ENCODE measurements at places on chromosomes 11 and 22. TPM values are rescaled to one million over a fixed set of nuclear protein-coding genes. Genes with fewer than 3 reads are reported as not detected.
A peak's percentile ranks its signal among the peaks of the same experiment; 100 is the strongest.

GRCh38 chr11:75969626-75970308 is 154.8 kb downstream of the UVRAG start:
- no peak for DNase-seq

DNA sequence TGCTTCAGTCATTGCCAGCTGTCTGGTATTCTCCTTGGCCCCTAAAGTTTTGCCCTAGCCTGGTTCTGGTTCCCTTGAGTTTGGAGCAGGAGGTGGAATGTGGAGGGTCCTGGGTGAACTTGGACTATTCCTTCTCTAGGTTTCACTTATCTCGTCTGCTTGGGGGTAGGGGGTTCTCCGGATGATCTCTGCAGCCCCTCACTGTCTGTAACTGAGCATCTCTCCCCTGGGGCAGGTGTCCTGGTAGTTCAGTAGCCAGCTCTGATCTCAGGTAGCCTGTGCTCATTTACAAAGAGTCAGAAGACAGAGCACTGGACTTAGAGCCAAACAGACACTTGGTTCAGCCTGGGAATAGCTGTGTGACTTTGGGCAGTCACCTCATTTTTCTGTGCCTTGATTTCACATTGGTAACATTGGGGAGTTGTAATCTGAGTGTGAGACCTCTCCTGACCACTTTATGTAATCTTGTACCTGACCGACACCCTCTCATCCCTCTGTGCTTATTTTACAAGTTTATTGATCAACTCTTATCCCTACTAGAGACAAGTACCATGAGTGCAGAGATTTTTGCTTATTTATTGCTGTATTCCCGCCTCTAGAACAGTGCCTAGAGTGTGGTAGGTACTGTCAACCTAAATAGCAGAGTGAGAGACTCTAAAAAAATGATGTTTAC is 804 bp downstream of the CCDC134 start:
- DNase-seq = no peak

- DNase-seq = no peak
Measured at GRCh38 chr11:27228232-27228905, 134.6 kb downstream of the CCDC34 start.

DNA sequence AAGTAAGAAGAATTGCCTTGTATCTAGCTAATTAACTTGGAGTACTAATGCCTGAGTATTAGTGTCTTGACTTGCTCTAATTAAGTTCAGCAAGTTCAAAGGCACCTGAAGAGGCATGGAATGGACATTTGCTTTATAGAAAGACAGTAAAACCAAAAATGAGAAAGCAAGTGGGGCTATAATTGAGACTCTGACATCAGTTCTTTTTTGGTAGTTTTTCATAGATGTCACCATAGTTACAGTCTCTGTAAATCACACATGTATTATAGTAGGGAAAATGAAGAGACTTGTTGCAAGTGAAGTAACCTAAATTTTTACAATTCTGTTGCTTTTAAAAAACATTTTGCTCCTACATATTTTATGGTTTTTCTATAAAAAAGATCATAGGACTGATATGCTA is 178.0 kb downstream of the HIPK3 start:
- no peak for DNase-seq

DNA sequence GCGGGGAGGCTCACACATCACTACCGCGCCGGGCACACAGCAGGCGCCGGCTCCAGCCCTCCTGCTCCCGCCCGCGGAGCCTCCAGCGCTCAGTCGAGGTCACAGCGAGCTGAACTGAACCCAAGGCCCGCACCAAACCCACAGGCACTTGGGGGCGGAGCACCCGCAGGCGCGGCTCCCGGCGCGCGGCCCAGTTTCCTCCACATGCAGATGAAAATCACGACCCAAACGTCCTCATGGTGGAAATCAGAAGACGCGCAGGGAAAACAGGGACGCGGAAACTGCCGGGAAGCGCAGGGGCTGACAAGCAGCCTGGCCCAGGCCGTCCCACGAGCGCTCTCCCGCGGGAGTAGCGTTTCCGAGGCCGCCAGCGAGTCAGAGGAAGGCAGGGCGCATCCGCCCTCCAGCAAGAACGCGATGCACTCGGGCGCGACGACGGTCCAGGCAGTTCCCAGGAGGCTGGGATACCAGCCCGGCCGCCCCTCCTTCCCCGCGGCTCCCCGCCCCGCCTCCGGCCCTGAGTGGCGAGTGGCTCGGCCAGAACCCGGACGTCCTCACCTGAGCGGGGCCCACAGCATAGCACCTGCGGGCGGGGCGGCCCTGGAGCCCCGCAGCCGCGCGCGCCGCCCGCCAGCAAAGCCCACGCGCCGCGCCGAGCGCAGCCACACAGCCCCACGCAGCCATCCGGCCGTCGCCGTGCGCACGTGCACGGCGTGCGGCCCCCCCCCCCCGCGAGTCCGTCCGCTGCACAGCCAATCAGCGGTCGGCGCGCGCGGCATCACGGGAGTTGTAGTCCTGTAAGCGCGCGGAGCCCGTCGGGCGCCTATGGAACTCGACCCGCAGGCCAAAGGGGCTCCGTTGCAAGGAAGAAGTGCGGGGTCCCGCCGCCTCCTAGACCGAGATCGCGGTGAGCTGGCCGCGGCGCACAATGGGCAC is at the start of gene HDHD5:
Gene HDHD5 (minus strand): TSS at position 710 of the 936 bp plus-strand sequence. CDS start 26 bp downstream, at position 684.
- DNase-seq = peak; percentile 91

GRCh38 chr11:11808992-11809615 is 32.7 kb upstream of the USP47 start:
- DNase-seq = no peak

GRCh38 chr11:32307913-32308312 is 127.4 kb downstream of the WT1 start:
- no peak for DNase-seq

GRCh38 chr11:83272627-83273026 is 13.5 kb downstream of the CCDC90B start:
- no peak for DNase-seq

- no peak for DNase-seq
Measured at GRCh38 chr11:116309446-116309845, 463.3 kb downstream of the BUD13 start.

- DNase-seq = no peak
Measured at GRCh38 chr11:24622262-24622661, 125.4 kb downstream of the LUZP2 start.

DNA sequence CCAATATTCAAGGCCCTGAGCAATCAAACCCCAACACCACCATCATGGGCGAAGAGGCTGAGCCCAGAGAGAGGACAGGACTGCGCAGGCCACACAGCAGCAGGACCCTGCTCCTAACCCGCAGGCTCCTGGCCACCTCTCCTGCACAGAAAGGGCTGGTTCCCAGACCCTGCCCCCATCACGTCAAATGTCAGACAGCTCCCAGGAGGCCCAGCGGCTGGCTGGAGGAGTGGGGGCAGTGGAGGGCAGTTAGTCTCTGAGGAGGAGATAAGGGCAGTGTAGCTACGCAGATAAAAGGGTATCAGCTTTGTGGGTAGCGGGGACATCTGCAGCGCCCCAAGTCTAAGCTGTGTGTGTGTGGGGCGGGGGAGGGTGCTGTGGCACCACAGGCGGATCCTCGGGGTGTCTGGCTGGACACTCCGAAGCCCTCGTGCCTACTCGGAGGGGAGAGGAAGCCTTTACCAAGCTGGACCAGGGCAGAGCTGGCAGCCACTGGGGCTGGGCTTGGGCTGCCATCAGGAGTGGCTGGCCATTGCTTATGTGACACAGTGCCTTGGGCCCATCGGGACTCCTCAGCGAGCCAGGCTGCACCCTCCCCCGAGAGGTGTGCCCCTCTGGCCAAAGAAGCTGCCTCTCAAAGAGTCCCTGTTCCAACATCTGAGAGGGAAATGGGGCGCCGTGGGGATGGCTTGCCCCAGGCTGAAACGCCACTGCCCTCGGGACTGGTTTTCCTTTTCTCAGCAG is 21.5 kb downstream of the FADS3 start:
- no peak for DNase-seq

- peak; percentile 75 for DNase-seq
Measured at GRCh38 chr11:82733444-82734119, at the start of gene FAM181B. Gene FAM181B (minus strand): TSS chr11:82733864. CDS start chr11:82733729, 135 bp downstream.

- DNase-seq = no peak
Measured at GRCh38 chr22:39341179-39341578, 8.6 kb upstream of the SYNGR1 start.

DNA sequence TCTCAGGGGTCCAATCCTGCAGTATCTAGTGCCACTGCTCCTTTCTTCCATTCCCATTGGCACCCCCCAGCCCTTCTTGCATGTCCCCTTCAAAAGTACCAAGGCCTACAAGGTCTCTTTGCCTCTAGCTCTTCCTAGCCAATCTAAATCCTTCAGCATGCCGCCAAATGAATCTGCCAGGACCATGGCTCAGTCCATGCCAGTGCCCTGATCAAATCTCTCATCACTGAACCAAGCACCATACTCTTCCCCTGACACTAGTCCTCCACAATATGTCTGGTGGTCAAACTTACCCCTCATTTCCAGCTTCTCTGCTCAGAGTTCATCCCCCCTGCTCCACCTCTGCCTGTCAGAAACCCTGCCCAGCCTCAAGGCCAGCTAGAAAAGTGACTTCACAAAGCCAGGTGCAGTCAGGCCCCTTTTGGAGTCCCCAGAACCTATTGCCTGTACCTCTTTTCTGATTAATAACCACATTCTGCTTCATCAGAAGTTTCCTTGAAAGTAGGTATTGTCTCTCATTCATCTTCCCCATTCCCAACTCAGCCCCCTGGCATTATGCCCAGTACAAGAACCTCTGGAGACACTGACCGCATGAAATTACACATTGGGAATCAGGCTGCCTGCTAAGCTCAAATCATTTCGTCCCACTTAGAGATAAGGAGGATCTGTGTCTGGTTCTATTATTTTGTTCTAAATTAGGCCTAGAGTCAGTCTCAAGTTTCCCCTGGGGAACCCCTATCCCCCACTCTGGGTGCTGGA is 11.4 kb downstream of the FEN1 start:
- no peak for DNase-seq

DNA sequence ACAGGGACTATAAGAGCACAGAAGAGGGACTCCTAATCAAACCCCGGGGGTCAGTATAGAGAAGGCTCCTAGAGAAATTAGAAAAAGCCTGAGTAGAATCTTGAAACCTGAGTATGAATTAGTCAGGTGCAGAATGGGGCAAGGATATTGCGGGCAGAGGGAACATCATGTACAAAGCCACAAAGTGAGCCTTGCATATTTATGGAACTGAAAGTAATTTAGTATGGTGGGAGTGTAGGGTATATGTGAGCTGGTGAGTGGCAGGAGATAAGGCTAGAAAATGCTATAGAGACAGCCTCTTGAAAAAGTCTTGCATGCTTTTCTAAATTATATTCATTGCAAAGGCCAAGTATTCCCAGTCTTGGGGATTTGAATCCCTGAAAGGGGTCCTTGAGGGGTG is 93.7 kb downstream of the STIM1 start:
- no peak for DNase-seq

- no peak for DNase-seq
Measured at GRCh38 chr22:48306785-48307510, 1520.7 kb downstream of the BRD1 start.

GRCh38 chr11:130721023-130721681 is 195.1 kb downstream of the SNX19 start:
- DNase-seq = no peak

GRCh38 chr11:113952588-113952987 is 22.3 kb upstream of the HTR3A start:
- no peak for DNase-seq

DNA sequence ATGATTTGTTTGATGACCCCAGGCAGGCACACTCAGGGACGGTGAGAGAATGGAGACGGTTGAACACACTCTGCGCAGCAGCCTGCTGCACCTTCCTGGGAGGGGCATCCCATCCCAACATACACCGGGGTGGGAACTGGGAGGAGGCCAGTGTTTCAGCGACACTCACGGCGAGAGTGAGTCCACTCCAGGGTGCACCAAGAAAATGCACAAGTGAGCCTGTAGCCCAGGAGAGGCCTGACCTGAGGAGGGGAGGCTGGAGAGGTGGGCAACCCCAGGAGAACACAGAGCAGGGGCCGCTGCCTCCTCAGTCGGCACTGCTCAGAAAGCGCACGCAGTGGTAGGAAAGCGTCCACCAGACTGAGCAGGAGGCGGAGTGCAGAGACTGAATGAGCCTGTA is 54.5 kb downstream of the IGF2 start:
- peak; percentile 23 for DNase-seq

GRCh38 chr11:6670202-6670830 is 12.8 kb downstream of the MRPL17 start:
- DNase-seq = no peak

- DNase-seq = no peak
Measured at GRCh38 chr11:3001496-3001895, 9.4 kb upstream of the NAP1L4 start.

DNA sequence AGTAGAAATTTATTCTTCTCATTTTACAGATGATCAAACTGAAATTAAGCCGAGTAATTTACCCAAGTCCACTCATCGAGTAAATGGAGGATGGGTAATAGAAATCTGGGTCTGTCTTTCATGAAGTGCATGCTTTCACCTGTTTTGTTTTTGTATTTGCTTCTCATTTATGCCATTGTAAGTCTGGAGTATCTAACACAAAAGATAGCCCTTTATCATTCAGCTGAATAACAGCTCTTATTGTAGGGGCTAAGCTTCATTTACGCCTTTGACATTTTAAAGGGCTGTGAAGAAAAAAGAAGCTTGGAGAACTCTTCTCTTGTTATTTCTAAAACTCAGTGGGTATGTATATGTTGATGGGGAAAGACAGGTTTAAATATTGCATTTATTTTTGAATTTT is 1196.2 kb upstream of the TENM4 start:
- DNase-seq = no peak

GRCh38 chr22:47083379-47083986 is 321.0 kb downstream of the TBC1D22A start:
- no peak for DNase-seq

GRCh38 chr22:19497245-19497644 is 17.5 kb downstream of the CDC45 start:
- DNase-seq = no peak

DNA sequence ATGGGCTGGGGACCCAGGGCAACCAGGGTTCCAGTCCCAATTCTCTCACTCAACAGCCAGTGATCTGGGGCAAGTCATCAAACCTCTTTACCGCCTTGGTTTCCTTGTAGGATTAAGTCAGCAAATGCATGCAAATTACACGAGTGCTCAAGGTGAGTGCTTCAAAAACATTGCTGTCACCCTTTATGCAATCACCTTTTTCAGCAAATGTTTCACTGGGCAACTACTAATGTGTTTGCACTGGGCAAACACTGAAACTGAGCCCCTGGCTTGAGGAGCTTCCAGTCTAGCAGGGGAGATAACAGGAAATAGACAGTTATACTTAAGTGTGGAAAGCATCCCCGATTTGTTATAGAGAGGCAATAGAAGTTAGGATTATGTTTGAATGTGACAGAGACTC is 37.7 kb upstream of the DMC1 start:
- DNase-seq = no peak

The NCF4 gene
- 27.2 TPM for total RNA-seq

The OR51F1 gene
- total RNA-seq = not detected

The RBMXL2 gene
- total RNA-seq = not detected

The PRODH gene
- 12.4 TPM for total RNA-seq

The OR56A1 gene
- total RNA-seq = 0.05 TPM

The KCNJ11 gene
- total RNA-seq = 0.70 TPM

The FGF3 gene
- total RNA-seq = not detected

The IGLL1 gene
- total RNA-seq = not detected

The SAA1 gene
- 5.5 TPM for total RNA-seq

The OR52A1 gene
- not detected for total RNA-seq

The LARGE2 gene
- 18.0 TPM for total RNA-seq

The FXYD2 gene
- total RNA-seq = 1.6 TPM

All from ureter (tissue), 1 donor.